ENCODE measurements at places on chromosomes 11 and 22. TPM values are rescaled to one million over a fixed set of nuclear protein-coding genes. Genes with fewer than 3 reads are reported as not detected.
A peak's percentile ranks its signal among the peaks of the same experiment; 100 is the strongest.

TEX12 gene
- total RNA-seq: not detected

DNA sequence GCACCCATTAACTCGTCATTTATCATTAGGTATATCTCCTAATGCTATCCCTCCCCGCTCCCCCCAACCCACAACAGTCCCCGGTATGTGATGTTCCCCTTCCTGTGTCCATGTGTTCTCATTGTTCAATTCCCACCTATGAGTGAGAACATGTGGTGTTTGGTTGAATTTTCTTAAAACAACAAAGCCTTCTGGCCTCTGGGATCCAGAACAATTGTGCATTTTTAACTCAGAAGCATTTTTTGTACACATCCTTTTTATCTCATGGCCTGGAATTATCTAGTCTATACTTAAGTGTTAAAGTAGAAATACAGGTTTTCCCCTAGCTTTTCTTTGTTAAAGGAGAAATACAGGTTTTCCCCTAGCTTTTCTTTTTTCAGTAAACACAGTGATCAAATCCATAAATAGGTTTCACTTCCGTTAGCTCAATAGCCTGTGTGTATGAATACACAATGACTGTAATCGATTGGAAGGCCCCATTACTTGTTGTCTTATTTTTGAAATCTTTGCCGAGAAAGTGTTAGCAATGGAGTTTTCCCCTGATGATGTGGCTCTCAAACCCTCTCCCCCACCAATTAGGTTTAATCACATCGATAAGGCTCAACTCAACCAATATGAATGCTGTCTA, 125.6 kb upstream of the PITPNB start:
- H3K4me1 ChIP-seq: peaks cover 37% of the 10 kb centered on the region
- DNase-seq: no peak
- H3K27me3 ChIP-seq: no peaks in the 10 kb centered on the region

DNA sequence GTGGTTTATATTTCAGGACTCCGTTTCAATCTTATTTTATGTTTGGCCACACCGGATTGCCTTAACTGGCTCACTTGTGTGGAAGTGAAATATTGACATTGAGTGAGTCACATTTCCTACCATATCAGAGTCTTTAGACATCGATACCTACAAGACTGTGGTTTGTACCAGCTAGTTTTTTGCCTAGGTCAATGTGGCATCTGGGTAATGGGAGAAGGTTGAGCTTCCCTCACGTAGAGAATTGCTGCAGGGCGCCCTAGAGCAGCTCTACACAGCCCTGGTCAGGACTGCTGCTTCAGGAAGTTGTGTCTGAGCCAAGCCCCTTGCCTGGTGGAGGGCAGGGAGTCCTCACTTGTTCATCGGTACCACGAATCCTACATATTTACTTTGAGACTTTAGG, 1.6 kb downstream of the GRAMD1B start:
- peak overlapping the region; percentile 44 for H3K27ac ChIP-seq
- peak overlapping the region; percentile 86 for H3K4me3 ChIP-seq
- H3K27me3 ChIP-seq: peaks cover 15% of the 10 kb centered on the region
- H3K36me3 ChIP-seq: peaks cover 14% of the 10 kb centered on the region
- DNase-seq: no peak

DNA sequence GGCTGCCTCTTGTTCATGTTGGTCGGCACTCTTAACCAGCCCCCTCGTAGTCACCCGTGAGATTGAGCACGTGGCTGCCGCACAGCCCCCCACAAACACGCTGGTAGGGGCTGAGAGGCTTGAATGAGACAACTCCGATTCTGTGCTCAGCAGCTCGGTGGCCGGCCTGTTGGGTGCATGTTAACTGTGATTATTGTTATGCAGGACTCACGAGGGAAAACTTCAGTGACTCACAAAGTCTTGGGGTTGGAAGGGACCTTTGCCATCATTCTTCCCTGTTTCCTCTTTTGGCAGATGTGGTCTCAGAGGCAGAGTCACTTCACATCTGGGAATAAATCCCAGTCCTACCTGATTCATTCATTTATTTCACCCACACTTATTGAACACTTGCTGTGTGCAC, 75.2 kb downstream of the ADAMTS15 start:
- H3K4me1 ChIP-seq: peaks cover 41% of the 10 kb centered on the region
- peaks cover 6% of the 10 kb centered on the region for H3K27me3 ChIP-seq
- H3K36me3 ChIP-seq: no peaks in the 10 kb centered on the region
- no peak overlapping the region for H3K27ac ChIP-seq
- no peak for DNase-seq
- no peak overlapping the region for H3K4me3 ChIP-seq

LARGE1 gene
- total RNA-seq: 25.4 TPM

DNA sequence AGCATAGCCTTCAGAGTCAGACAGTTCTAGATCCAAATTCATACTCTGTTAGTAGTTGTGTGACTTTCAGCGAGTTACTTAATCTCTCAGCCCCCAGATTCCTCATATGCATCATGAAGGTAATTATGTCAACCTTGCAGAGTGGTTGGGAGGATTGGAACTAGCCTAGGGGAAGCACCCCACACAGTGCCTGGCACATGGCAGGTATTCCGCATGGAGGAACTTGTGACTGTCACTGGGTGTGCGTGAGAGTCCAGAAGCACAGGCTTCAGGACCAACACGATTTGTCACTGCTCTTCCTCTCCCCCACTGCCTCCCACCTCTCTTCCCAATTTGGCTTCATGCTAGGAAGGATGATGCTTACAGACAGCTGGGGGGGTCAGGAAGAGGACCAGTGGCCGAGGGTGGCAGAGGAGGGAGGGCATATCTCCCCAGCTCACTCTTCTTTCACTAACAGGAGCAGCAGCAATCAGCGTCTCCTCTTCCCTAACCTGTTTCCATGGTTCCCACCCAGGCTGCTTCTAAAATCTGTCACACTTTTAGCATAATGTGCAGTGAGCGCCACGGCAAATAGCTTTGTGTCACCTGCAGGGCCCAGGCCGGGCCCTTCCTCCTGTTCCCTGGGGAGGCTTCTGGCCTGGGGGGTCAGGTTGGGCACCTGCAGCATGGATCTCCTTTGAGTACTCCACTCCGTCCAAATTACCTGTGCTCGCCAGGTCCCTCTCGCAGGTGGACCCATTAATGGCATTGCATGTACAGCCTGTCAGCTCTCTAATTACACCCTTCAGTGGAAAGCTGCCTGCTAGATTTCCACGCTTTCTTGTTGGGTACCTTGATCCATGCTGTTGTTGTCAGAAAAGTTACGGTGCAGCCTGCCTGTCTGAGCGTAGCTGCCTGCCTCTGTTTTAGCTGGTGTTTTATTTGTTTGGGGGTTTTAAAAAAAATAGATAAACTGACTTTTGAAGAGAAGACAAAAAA, 400.4 kb downstream of the NXPE2 start:
- H3K27ac ChIP-seq: no peak overlapping the region
- H3K4me3 ChIP-seq: no peak overlapping the region
- H3K36me3 ChIP-seq: no peaks in the 10 kb centered on the region
- no peaks in the 10 kb centered on the region for H3K27me3 ChIP-seq
- H3K4me1 ChIP-seq: peaks cover 11% of the 10 kb centered on the region
- DNase-seq: no peak

- no peaks in the 10 kb centered on the region for H3K36me3 ChIP-seq
- H3K27me3 ChIP-seq: no peaks in the 10 kb centered on the region
- H3K27ac ChIP-seq: no peak overlapping the region
- H3K4me1 ChIP-seq: peaks cover 12% of the 10 kb centered on the region
- H3K4me3 ChIP-seq: no peak overlapping the region
Observed at GRCh38 chr11:40273192-40273732, 1186.2 kb downstream of the LRRC4C start.

NXPE4 gene
- not detected for total RNA-seq

DNA sequence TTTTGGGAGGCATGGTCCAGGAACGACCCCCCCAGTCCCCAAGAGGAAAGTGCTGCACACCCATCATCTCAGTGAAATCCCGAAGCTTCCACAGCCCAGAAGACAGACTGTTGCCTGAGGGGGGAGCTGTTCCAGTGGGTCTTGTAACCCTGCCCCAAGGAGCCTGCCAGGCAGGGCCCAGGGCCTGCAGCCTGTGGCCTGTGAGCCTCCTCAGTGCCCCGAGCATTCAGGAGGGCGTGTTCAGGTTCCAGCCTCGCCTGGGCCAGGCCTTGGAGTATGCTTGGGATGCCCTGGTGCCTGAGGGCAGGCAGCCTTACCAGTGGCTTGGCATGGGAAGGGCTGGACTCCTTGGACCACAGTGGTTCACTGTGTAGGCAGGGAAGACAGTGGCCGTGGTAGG, 18.0 kb upstream of the CABP2 start:
- H3K27me3 ChIP-seq: peaks cover 5% of the 10 kb centered on the region
- no peak overlapping the region for H3K4me3 ChIP-seq
- DNase-seq: no peak
- H3K36me3 ChIP-seq: no peaks in the 10 kb centered on the region
- H3K27ac ChIP-seq: no peak overlapping the region
- H3K4me1 ChIP-seq: no peaks in the 10 kb centered on the region

GRCh38 chr11:353179-353873, 16.0 kb upstream of the B4GALNT4 start:
- H3K4me3 ChIP-seq: peak overlapping the region; percentile 40
- peaks cover 27% of the 10 kb centered on the region for H3K4me1 ChIP-seq
- no peak for DNase-seq
- H3K27ac ChIP-seq: no peak overlapping the region

FGF4 gene
- not detected for total RNA-seq

DNA sequence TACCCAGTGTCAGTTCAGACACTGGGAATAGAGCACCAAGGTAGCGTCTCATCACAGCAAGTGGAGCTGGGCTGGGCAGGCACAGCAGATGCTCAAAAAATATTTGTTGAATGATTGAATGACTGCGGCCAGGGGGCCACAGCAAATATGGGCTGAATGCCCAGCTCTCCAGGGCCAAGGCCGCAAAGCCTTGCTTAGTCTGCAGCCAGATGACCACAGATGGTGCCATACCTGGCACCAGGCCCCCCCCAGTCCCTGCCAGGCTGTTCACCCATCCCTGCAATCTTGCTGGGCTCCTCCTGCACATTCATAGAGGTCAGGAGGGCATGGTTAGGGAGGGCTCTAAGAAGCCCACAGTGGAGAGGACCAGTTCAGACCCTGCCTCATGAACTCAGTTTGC, 32.9 kb downstream of the ZC3H7B start:
- no peak overlapping the region for H3K27ac ChIP-seq
- H3K4me1 ChIP-seq: peaks cover 4% of the 10 kb centered on the region

DGAT2 gene
- total RNA-seq: 0.51 TPM

- no peak overlapping the region for H3K4me3 ChIP-seq
- DNase-seq: no peak
- H3K36me3 ChIP-seq: no peaks in the 10 kb centered on the region
- H3K27ac ChIP-seq: no peak overlapping the region
- H3K27me3 ChIP-seq: peaks cover 3% of the 10 kb centered on the region
Observed at GRCh38 chr11:92826603-92827002, 142.8 kb upstream of the MTNR1B start.

DNA sequence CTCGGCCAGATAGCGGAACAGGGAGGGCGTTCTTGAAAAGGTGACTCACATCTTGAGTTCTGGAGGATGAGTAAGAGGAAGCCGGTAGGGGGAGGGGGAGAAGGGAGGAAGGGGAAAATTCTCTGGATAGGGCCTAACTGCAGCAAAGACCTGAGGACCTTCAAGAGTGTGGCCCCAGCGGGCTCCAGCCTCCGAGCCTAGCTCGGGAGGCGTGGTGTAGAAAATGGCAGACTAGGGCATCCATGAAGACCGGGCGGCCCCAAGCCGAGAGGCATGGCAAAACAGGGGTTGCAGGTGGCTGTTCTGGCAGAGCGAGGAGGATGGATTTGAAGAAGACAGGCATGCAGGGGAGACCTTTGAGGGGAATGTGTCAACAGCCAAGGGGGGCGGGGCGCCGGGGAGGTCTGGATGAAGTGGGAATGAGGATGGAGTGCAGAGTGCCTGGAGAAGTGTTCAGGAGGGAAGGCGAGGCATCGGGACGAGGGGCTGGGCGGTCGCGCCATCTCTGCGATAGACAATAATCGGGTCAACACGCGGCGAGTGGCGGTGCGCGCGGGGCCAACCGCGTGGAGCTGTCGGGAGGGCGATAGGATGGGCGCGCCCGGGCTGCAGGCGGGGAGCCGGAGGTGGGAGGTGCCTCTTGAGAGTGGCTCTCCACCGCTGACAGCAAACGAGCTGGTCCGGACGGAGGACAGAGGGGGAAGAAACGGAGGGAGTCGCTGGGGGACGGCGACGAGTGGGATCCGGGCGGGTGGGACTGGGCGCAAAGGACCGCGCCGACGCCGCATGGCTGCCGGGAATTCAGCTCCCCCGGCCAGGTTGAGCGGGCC, 40.0 kb upstream of the CREB3L1 start:
- peak; percentile 56 for DNase-seq
- peaks cover 24% of the 10 kb centered on the region for H3K4me1 ChIP-seq
- H3K27me3 ChIP-seq: peaks cover 14% of the 10 kb centered on the region
- peak overlapping the region; percentile 95 for H3K4me3 ChIP-seq
- H3K36me3 ChIP-seq: no peaks in the 10 kb centered on the region

ACRV1 gene
- not detected for total RNA-seq

GRCh38 chr22:48477031-48477721, 1350.5 kb downstream of the BRD1 start:
- DNase-seq: no peak
- peaks cover 3% of the 10 kb centered on the region for H3K27me3 ChIP-seq
- H3K4me3 ChIP-seq: no peak overlapping the region

DNA sequence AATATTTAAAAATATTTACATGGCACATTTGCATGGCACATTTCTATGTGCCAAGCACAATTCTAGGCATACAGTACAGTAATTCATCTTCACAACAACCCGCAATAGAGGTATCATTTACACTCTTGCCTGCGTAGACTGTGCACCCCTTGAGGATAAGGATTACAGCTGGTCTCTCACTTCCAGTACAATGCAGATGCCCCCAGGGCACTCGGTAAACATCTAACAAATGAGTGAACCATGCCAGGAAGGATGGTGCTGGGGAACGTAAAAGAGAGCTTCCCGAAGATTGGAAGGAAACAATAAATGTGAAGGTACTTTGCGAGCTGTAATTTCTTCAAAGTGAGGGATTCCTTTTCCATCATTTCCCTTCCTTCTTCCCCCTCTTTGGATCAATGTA, 1.3 kb downstream of the PRPF19 start:
- peak overlapping the region; percentile 89 for H3K4me3 ChIP-seq
- no peak for DNase-seq
- peaks cover 2% of the 10 kb centered on the region for H3K27me3 ChIP-seq
- H3K36me3 ChIP-seq: peaks cover 23% of the 10 kb centered on the region

GRCh38 chr11:12602421-12602820, 71.8 kb upstream of the TEAD1 start:
- no peaks in the 10 kb centered on the region for H3K36me3 ChIP-seq
- no peak for DNase-seq
- no peak overlapping the region for H3K27ac ChIP-seq
- no peaks in the 10 kb centered on the region for H3K27me3 ChIP-seq
- no peak overlapping the region for H3K4me3 ChIP-seq

GRCh38 chr11:79663017-79663416, 222.2 kb upstream of the TENM4 start:
- no peak overlapping the region for H3K4me3 ChIP-seq
- H3K36me3 ChIP-seq: no peaks in the 10 kb centered on the region
- H3K27ac ChIP-seq: no peak overlapping the region
- H3K4me1 ChIP-seq: no peaks in the 10 kb centered on the region
- DNase-seq: no peak

- no peak overlapping the region for H3K27ac ChIP-seq
- no peaks in the 10 kb centered on the region for H3K36me3 ChIP-seq
- H3K4me1 ChIP-seq: peaks cover 3% of the 10 kb centered on the region
- no peak for DNase-seq
Observed at GRCh38 chr11:95119361-95120060, 29.9 kb downstream of the ENDOD1 start.
